Mammary epithelial cell (primary cell): ENCODE measurements at places on chromosomes 12 and 14. TPM values are rescaled to one million over a fixed set of nuclear protein-coding genes. Genes with fewer than 3 reads are reported as not detected.
A peak's percentile ranks its signal among the peaks of the same experiment; 100 is the strongest.

DNA sequence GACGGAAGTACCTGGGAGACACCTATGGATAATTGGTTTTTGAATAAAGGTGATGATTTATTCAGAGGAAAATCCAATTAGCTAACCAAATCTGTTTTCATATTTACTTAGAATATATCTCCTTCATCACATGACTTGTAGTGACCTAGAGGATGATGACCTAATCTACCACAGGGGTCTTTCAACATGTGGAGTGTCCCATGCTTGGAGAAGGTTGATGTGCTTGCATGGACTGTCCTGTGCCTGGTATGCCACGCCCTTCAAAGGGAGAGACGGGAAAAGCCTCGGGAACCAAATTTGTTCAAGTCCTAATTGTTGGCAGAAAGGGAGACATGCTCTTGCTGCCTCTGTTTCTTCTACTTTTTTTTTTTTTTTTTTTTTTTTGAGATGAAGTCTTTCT, 11.8 kb upstream of the PAPLN start:
- no peak for DNase-seq

DNA sequence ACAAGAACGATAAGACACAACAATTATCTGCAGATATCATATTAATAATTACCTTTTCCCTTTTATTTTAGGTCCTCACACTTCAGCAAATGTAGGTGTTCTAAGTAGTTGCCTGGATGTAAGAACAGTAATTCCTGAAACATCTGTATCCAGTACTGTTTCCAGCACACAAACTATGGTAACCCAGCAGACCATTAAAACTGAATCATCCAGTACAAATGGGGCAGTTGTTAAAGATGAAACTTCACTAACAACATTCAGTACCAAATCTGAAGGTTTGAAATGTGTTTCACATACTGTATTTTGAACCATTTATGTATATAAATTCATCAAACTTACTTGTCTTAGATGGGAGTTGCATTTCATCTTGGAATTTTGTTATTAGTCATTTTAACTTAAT, 31.0 kb downstream of the HCFC2 start:
- DNase-seq = no peak

GRCh38 chr12:89153341-89153740, 199.0 kb downstream of the DUSP6 start:
- DNase-seq = no peak

Gene ANGEL1
- total RNA-seq = 12.0 TPM

GRCh38 chr14:67820428-67820971, 921 bp downstream of the RAD51B start:
- peak; percentile 8 for DNase-seq

DNA sequence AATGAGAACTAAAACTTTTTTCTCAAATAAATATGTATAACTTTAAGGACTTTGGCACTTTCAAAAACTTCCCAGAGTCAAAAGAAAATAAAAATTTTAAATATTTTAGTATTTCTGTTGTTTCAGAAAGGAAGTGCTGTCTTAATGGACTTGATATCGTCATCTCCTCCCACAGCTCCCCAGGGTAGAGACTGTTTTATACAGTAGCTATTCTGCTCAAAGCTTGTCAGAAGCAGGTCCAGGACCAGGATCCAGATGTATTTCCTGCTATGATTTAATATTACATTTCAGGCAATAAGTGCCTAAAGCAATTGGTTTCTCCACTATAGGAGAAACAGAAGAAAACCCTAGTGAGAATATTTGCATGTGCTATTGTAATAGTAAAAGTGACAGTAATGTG, 218.5 kb upstream of the G2E3 start:
- no peak for DNase-seq

GRCh38 chr14:67738740-67739504, 37.2 kb downstream of the RDH12 start:
- peak; percentile 92 for DNase-seq

DNA sequence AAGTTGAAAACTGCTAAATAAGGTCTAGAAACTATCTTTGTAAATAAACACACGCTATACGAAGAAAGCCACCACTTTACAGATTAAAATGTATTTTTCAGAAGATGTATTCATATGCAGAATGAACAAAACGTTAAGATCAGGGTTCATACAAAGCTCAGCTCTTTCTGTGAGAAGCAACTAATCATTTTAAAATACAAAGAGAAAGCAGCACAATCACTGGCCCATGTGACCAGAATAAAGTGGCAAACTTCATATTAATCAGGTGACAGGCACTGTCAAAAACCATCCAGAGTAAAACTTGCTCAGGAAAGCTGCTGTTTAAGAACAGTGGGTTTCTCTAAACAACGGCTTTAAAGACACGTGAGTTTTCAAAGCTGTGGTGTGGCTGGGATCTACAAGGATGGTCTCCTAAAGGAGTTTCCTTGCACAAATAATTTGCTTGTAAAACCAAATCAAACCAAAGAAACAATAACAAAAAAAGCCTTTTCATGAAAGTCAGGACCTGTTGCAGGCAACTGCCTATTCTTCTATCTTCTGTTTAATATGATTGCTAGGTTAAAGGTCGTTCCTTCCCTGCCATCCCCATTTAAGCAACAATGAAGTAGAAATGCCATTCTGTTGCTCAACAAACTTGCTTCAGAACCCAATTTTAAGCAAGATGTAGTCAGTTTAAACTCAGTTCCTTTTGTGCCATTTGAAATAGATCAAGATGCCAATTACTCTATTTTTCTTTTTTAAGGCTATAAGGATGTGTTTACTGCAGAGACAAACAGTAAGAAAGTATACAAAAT, 22.3 kb downstream of the SEL1L start:
- DNase-seq = no peak

DNA sequence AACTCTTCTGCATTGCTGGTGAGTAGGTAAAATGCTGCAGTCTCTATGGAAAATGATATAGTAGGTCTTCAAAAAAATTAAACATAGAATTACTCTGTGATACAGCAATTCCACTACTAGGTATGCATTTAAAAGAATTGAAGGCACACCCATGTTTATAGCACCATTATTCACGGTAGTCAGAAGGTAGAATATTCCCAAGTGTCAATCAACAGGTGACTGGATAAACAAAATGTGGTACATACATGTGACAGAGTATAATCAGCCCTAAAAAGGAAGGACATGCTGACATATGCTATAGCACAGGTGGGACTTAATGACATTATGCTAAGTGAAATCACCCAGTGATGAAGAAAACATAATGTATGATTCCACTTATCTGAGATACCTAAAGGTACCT, 123.3 kb downstream of the CCER1 start:
- DNase-seq = no peak

- DNase-seq = no peak
Observed at GRCh38 chr12:12613344-12613743, 1.7 kb downstream of the CREBL2 start.

Gene IGF1
- total RNA-seq = not detected in 2 replicates

- no peak for DNase-seq
Observed at GRCh38 chr12:109170324-109170723, 53.9 kb downstream of the ACACB start.

GRCh38 chr12:11446372-11446771, 51.0 kb upstream of the PRB2 start:
- DNase-seq = peak; percentile 41

DNA sequence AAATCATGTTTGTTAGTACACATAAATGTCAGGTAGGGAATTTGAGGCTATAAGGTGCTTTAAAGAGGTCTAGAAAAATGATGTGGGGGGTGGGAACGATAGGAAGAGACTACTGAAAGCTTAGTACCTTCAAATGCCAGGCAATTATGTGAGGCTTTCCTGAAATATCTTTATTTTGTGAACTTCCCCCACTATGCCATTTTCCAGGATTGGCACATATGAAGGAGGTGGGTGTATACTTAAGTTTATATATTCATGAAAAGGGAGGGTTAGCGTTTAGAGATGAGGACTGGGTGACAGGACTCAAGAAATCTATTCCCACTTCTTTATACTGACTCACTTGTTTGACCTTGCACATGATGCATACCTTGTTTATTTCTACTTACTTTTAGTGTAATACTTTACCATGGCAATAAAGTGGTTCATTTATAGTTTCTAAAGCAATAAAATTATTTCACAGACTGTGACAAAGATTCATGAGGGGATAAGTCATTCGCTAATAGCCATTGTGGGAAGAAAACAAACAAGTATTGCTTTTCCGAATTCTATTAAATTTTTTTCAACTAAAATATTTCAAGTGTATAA, 77.1 kb downstream of the PLEKHA5 start:
- no peak for DNase-seq

- no peak for DNase-seq
Observed at GRCh38 chr12:56098592-56098991, 5.8 kb upstream of the PA2G4 start.

- peak; percentile 5 for DNase-seq
Observed at GRCh38 chr14:90815822-90816662, at the start of gene TTC7B. TTC7B (minus strand) TSS chr14:90816430; CDS start chr14:90816295, 135 bp downstream.

Gene PIP4K2C
- total RNA-seq = 69.6 and 89.0 TPM in 2 replicates

Gene ZFP36L1
- total RNA-seq = 373 and 541 TPM in 2 replicates

GRCh38 chr14:59240356-59240755, 51.9 kb downstream of the DAAM1 start:
- DNase-seq = no peak

DNA sequence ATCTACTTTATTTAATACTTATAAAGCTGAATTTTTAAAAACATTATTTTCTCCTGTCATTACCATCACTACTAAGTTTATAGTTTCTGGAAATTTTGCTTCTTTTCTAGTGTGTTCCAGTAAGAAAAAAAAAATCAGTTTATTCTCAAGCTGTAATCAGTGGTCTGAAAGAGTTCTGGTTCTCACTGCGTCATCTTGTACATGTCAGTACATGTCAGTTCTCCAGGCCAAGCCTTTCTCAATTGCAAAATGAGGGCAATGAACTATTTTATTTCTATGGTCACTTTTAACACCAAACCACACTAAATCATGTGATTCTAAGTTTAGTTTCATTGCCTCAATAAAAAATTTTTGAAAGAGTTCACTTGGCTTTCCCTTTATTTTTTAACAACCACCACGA, 468.9 kb upstream of the LRFN5 start:
- DNase-seq = peak; percentile 52

Gene TRHDE
- 0.17 TPM for total RNA-seq

Gene FITM1
- total RNA-seq = 0.33 TPM

DNA sequence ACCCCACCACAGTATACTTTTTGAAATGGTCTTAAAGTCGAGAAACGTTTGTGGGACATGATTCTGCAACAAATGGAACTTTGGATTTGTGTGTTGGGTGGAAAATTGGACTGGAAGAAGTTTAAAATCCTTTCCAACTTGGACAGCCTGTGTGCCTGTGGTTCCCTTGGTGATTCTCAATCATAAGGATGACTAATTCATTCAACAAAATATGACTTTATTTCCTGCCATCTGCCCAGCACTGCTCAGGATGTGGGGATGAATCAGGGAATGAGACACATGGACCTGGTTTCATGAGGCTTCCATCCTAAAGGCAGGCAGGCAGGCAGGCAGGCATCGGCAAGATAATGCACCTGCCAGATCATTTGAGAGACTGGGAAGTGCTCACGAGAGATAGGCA, 57.3 kb upstream of the TMEM132D start:
- no peak for DNase-seq

DNA sequence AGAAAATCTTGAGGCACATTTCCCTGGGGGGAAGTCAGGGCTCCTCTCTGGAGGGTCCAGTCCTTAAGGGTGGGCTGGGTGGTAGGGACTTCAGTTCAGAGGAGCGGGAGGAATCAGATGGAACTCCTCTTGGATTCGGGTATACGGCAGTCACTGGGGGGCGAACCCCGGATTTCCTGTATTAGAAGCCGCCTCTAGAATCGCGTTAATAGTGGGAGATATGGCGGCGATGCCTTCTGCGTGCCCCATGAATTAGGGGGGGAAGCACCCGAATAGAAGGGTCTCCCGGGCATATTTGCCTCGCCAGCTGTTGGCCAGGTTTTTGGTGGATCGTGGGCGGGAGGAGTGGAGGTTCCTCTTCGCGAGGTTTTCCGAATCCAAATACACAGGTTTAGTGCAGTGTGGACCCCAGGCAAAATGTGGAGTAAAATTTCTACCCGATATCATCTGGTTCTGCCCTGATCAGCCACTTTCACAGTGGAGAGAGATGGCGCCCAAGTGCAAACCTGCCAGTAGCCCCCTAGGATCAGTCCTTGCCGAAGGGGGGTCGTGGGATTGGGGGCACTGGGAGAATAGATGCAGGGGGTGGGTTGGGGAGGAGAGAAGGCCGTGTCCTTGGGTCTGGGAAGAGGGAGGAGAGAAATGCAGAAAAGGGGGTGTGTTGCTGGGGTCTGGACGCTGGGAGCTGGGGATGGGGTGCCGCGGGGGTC, 628 bp downstream of the MEG3 start:
- no peak for DNase-seq

Gene LTB4R2
- total RNA-seq = 26.2 and 33.8 TPM in 2 replicates

GRCh38 chr14:42671636-42672035, 1065.0 kb downstream of the LRFN5 start:
- no peak for DNase-seq

DNA sequence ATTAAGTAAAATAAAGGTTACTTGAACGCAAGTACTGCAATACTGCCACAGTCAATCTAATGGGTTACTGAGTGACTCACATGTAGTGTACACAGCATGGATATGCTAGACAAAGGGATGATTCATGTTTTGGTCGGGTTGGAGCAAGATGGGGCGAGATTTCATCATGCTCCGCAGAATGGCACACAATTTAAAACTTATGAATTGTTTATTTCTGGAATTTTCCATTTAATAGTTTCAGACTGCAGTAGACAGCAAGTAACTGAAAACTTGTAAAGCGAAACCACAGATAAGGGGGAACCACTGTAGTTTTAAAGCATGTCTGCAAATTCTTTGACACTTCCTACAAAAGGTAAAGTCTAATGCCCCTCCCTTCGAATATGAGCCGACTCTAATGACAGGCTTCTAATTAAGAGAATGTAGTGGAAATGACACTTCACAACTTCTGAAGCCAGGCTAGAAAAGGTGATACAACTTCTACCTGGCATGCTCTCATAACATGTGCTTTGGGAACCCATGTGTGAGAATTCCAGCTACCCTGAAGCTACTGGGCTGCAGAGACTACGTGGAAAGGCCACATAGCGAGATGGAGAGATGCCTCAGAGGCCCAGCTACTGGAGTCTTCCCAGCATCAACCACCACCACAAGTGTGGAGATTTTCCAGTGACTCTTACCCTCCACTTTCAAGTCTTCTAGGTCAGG, 13.9 kb upstream of the TCP11L2 start:
- peak; percentile 93 for DNase-seq

DNA sequence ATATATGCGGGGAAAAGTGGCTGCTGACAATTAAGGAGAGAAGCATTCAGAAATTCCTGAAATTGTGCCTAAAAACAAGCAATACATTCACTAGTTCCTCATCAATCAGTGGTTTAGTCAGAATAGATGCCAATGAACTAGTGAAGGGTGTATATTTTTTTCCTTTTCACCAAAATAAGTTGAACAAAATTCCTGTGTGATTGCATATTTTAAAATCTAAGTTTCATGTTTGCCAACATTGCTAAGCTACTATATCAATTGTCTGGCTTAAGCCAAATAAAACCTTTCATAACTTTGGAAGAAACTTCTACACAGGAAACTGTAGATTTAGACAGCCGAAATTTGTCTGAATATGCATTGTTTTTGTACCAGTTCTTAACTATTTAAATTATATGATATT, 8.7 kb downstream of the PRKD1 start:
- DNase-seq = no peak

- peak; percentile 89 for DNase-seq
Observed at GRCh38 chr14:70888681-70889175, 18.5 kb upstream of the PCNX1 start.

- DNase-seq = no peak
Observed at GRCh38 chr14:100786576-100787219, 39.2 kb upstream of the MEG3 start.

GRCh38 chr14:67680121-67680602, 5.7 kb upstream of the VTI1B start:
- DNase-seq = peak; percentile 81

Gene ACTR6
- 24.5 TPM for total RNA-seq
